Stimulated activated CD8-positive, alpha-beta memory T cell treated with anti-CD3 and anti-CD28 coated beads, Interleukin-4, amount 100 ng/mL, for 1 hour (primary cell): ENCODE measurements at places on chromosomes 3 and 15.

GRCh38 chr3:63207066-63207590, 71.0 kb upstream of the SYNPR start:
- no peak for DNase-seq

GRCh38 chr3:60282866-60283265, 968.4 kb downstream of the FHIT start:
- no peak for DNase-seq

- DNase-seq, result no peak
Measured at GRCh38 chr3:24197809-24198208, 252.7 kb downstream of the NR1D2 start.

- no peak for DNase-seq
Measured at GRCh38 chr15:90981681-90982080, 12.7 kb downstream of the PRC1 start.

- no peak for DNase-seq
Measured at GRCh38 chr3:148389916-148390315, 307.8 kb upstream of the AGTR1 start.

GRCh38 chr3:13542142-13542541, 6.8 kb upstream of the FBLN2 start:
- no peak for DNase-seq

GRCh38 chr3:112633757-112634156, 7.2 kb downstream of the CCDC80 start:
- DNase-seq, result no peak

GRCh38 chr3:72258361-72259141, 473.6 kb upstream of the PROK2 start:
- no peak for DNase-seq

GRCh38 chr3:46812237-46812791, 50.9 kb downstream of the MYL3 start:
- DNase-seq, result peak; percentile 42

GRCh38 chr3:113658107-113658506, 38.3 kb downstream of the USF3 start:
- no peak for DNase-seq

DNA sequence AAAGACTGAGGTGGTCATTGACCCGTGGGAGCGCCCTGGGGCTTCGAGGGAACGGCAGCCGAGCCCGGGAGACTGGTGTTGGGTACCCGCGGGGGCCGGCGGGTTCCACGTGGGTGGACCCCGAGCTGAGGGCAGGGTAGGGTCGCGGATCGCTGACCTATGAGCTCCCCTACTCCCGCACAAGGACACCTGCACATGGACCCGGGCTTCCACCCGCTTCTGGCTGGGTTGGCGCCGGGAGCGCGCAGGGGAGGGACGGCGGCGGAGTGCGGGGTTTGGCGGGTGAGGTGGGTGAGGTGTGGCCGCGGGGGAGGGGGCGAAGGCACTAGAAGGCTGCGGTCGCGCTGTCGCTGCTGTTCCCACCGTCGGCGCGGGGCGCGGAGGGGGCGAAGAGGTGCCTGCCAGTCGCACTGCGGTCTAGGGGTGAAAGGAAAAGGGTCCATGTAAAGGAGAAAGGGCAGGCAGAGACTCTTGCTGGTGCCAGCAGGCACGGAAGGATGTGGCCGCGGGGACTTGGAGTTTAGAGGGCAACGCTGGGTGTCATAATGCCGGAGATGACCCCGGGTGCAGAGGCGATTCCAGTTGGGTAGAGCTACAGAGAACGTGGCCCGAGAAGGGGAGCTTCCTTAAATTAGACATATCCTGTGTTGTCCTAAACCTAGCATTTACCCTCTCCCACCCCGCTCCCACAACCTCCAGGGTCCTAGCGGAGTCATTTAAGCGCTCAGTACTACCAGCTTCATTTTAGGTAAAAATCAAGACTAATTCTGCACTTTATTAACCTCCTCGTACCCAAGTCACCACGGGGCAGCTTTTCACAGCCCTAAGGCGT, 245.9 kb upstream of the TOPAZ1 start:
- DNase-seq, result no peak

DNA sequence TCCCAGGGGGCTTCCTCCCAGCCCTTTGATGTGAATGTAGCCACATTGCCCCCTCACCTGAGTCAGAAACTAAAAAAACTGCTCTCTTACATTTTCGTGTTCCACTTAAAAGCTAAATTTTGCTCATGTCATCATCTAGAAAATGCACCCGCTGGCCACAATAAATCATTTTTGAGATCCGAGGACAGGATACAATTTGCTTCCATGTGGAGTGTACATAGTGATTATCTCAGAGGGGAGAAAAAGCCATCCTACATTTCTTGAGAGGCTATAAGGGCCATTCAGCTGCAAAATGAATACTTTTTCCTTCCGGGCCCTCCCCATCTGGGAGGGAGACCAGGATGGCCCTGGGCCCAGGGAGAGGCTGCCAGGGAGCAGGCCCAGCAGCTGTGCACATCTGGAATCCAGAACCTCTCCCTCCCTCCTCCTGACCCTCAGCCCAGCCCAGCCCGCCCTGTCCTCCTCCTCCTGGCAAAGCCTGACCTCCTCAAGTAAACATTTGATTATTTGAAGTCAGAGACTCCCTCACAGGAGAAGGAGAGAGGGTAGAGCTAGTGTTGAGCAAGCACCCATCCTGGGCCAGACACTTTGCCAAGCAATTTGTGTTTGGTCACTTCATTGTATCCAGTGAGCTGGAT, 59.1 kb downstream of the CORO2B start:
- DNase-seq, result no peak

- DNase-seq, result no peak
Measured at GRCh38 chr3:195011231-195011834, 259.6 kb downstream of the XXYLT1 start.

- DNase-seq, result no peak
Measured at GRCh38 chr15:93954985-93955571, 276.3 kb upstream of the MCTP2 start.

GRCh38 chr15:57253082-57253481, 123.2 kb upstream of the CGNL1 start:
- no peak for DNase-seq

DNA sequence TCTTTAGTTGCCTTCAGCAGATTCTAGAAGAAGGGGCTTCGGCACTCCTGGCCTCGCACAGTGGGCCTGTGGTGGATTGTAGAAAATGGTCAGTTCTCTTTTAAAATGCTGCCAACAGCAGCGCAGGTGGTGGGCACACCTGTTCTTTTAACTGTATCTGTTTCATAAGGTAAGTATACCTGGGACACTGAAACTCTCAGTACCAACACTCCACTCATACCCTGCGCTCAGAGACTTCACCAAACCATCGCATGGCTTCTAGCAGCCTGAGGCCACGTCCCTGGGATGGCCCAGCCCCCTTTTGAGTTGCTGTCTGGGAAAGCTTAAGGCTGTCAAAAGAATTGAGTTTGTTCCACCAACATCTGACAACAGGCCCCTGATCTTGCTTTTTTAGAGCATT, 56.7 kb upstream of the MCF2L2 start:
- DNase-seq, result no peak

GRCh38 chr3:62084558-62084957, 288.8 kb downstream of the FEZF2 start:
- DNase-seq, result no peak

- DNase-seq, result no peak
Measured at GRCh38 chr3:142888099-142888480, 793 bp downstream of the PCOLCE2 start.

- DNase-seq, result no peak
Measured at GRCh38 chr15:78449220-78449999, 11.4 kb downstream of the IREB2 start.

- DNase-seq, result no peak
Measured at GRCh38 chr3:13714251-13714916, 165.5 kb downstream of the FBLN2 start.

GRCh38 chr3:188084752-188085583, 69.0 kb upstream of the LPP start:
- DNase-seq, result no peak
